ENCODE measurements at places on chromosomes 7 and 10.

DNA sequence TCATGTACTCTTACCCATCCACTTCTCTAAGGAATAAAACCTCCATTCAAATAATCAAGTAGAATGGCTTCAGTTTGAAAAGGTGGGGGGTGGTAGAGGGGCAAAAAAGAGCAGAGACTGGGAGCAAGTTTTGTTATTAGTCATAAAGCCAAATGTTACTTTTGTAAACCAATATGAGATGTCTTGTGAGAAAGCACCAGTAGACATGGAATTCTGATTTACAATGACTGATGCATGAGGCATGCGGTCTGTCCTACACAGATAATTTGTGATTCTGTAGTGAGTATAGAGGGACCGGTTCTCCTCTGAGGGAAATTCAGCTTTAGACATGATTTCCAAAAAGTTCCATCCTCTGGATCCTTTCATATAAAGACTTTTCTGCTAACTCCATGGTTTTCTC is 12.9 kb upstream of the ABCA13 start:
- DNase-seq: peak; percentile 45

DNA sequence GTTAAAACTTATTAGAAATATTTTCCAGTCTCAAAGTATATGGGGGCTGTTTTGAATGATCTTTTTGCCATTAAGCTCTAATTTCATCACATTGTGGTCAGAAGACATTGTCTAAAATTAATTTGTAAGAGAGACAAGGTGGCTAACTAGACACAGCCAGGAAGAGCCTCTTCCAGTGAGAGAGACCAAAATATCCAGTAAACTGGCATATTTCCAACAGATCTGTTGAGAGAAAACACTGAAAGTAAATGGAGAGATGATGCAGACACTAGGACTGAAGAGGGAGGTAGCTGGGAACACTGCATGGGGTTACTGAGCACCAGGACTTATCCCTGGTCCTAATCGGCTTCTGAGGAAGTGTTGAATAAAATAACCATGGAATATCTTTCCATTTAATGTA is 101.5 kb upstream of the TAS2R16 start:
- no peak for DNase-seq

DNA sequence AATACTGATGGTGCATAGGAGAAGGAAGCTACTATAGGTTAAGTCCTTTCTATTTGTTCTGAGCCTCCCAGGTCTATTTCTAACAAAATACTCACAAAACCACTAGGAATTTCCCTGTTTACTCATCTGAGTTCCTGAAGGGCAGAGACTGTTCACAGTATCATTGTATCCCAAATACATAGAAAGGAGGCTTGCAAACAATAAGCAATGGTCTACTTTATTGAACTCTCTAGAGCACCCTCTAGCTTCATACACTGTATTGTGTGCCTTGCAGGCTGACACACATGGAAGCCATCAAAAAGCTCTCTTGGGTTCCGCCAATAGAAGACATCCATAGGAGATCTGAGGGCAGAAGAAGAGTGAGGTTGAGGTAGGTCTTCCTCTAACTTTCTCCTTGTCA is 826.1 kb downstream of the GRM8 start:
- DNase-seq: no peak

- DNase-seq: no peak
Observed at GRCh38 chr10:45278860-45279498, 36.4 kb downstream of the OR13A1 start.

DNA sequence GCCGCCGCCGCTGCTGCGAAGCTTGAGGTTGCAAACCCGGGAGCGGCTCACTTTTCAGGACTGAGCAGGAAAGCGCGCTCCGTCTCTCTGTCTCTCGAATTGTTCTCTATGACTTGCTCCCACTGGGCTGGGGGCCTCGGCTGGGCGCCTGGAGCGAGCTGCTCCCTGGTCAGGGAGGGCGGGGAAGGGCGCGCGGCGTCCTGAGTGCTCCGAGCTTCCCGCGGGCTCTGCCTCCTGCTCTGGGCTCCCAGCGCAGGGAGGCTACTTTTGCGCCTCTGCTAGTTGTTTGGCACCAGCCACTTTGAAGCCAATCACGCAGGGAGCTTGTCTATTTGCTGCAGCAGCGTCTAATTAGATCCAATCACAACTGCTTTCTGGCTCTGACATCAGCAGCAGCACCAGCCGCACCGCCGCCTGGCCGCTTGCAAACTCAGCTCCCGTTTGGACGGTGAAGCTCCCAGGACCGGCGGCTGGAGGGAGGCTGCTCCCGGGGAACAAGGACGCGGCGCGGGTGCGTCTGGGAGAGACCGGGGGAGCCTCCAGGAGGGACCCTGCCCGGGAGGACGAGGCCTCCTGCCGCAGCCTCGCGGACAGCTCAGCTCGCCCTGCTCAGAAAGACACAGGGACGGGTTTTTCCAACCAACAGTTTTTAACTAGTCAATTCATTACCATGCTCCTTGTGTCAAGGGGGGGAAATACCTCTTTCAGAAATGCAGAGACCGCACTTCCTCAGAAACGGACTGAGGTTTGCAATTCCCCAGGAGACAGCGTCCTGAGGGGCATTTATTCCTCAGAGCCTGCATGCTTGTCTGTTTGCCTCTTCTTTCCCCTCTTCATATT is at the start of gene ADARB2:
Gene ADARB2, minus strand, starts transcription at position 304 of the 840 bp plus-strand sequence.
- peak; percentile 2 for DNase-seq

- DNase-seq: no peak
Observed at GRCh38 chr10:28548781-28549498, 16.0 kb downstream of the WAC start.

DNA sequence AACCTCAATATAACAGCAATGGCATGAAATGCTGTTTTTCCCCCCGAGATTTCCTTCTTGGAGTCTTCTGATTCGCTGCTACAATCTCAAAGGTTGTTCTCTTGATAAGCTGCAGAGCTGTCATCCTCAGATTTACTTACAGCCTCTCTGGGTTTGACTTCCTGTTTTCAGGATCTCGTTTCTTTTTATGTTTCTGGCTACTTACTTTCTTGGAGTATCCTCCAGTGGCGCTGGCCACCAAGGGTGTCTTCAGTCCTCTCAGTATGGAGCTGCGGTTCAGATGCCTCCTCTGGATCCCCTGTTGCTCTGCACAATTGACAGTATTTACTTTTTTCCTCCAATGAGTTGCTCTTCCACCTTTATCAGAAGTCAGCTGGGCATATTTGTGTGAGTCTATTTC is 152.0 kb upstream of the TMEM72 start:
- no peak for DNase-seq

GRCh38 chr10:97131181-97131628 is 54.6 kb downstream of the SLIT1 start:
- DNase-seq: no peak

DNA sequence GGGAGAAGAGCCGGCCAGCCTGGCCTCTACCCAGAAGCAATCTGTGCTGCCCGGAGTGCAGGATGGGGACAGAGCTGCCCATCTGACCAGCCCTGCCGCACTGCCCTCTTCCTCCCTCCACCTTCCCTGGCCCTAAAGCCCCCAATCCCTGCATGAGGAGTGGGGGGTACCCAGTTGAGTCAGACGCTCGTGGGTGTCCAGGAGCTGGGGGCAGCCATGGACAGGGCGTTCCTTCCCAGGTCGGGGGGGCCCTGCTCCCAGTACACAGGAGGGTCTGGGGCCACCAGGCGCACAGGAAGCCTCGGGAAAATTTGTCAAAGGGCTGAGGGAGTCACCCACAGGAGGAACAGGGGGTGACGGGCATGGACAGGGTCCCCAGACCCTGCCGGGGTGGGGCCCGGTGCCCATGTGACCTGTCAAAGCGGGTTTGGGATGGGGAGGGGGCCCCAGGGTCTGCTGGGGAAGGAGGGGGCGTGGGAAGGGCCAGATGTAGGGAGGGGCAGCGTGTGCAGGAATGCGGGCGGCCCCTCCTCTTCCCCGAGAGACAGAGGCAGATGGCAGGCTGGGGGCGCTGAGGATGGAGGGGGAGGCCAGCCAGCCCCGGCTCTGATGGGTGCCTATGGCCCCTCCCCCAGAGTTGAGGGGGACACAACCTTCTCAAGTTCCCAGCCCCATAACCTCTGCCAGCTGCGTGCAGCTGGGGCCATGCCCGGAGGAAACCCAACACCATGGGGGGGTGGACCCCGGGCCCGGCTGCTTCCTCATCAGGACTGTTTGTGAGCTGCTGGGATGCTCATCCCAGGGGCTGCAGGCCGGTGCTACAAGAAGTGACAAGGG is 21.5 kb upstream of the GRIFIN start:
- no peak for DNase-seq

DNA sequence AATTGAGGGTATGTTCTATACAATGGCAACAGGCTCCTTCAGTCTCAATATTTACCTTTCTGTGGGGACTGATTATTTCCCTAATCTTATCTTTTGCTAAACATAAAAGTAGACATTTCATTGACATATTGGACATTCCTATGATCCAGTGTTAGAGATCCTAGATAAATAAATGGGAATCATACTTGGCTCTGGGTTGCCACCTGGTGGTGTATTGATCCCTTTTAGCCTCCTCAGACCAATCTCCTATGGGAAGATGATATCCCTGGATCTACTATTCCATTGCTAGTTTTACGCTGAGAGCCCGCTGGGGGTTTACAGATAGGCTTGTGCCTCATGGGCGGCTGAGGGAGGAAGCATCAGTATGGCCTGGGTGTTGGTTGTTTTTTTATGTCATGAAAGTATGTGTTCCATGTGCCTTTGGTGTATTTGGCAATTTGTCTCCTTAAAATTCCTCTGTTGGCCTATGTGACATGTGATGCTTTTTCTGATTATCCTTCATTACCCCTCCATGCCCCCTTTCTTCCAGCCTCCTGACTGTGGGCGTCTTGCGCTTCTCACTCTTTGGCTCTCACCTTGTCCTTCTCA is 18.8 kb downstream of the CELF2 start:
- peak; percentile 6 for DNase-seq

GRCh38 chr10:29120216-29120615 is 168.7 kb upstream of the LYZL1 start:
- peak; percentile 66 for DNase-seq

DNA sequence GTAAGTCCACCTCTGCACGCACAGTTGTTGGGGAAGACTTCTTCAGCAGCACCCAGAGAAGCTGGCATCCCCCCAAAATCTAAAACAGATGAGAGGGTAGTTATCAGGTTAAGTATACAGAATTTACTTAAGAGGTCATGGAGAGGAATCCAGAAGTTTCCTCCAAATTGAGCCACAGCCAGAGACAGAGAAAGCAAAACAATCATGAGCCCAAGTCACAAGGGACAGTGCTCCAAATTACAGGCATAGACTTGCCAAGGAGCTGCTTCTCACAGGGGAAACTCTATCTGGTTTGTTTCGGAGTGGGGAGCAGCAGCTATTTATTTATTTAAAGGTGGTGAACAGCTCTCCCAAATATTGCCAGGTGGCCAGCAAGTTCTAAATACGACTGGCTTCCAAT is 308.4 kb downstream of the SKIDA1 start:
- DNase-seq: no peak

- no peak for DNase-seq
Observed at GRCh38 chr7:75938921-75939320, 24.0 kb downstream of the POR start.

DNA sequence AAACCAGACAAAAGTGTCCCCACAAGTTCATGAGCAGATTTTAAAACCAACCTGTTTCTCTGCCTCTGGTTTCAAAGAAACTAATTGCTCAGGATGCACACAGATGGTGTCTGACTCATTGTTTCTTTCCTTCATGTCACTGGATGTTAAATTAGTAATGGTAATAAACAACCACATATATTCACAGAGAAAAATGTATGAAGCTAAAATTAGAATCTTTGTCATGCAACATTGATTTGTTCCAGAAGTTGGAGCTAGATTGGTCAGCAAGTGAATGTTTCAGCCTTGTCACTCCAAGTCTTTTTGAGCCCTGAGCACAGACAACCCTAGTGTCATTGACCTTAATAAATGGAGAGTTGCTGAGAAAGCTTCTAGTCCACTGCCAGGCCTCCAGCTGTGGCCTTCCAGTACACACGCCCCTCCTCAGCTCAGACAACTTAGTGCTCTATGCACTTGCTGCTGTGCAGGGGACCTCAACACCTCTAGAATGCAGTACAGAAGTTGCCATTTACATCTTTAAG is 175.9 kb downstream of the CCDC71L start:
- DNase-seq: peak; percentile 58

DNA sequence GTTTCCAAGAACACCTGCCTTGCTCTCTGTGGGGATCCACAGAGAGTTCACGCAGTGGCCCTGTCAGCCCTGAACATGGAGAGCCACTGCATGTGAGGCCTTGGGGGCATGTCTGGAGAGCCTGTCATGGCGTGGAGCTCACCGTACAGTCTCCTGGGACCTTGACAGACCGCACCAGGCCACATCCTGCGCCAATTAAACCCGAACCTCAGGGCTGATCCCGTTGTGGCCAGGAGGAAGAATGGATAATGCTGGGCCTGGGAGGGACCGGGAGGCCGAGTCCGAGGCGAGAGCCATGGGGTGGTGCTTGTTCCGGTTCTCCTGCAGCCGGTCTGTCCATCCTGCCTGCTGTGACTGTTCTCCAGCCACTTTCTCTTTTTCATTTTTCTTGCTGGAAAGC is 68.7 kb downstream of the DNAJB6 start:
- no peak for DNase-seq

DNA sequence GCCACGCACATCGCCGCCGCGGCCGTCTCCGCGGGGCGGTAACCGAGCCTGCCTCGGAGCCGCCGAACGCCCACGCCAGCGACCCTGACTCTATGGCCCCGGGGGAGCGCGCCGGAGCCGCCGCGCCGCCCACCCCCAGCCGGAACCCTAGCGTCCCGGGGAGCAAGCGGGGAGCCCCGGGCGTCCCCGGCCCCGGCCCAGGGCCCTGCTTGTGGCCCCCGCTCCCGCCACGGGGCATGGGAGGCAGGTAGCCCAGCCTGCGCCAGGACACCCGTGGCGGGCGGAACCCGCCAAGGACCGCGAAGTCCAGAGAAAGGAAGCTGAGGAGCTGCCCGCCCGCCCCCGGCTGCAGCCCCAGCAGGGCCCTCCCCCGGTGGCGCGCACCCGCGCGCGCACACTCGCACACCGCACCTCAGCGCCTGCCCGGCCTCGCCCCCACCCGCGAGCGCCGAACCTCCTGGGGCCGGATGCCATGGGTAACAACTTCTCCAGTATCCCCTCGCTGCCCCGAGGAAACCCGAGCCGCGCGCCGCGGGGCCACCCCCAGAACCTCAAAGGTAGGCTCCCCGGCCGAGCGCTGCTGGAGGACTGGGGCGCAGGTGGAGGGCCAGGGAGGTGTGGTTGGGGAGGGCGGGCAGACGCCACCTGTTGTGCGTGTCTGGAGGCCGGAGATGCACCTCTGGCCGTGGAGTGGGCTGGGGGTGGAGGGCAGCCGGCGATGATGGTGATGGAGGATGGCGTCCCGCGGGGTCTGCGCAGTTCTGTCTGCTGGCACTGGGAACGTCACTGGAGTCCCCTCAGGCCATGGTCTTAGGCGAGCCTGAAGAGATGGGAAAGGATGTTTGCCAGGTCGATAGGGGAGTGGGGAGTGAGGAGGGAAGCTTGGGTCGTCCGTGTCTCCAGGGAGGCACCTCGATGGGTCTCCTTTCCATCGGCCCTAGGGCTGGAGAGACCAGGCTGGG is 692 bp downstream of the NEURL1 start:
- DNase-seq: no peak

DNA sequence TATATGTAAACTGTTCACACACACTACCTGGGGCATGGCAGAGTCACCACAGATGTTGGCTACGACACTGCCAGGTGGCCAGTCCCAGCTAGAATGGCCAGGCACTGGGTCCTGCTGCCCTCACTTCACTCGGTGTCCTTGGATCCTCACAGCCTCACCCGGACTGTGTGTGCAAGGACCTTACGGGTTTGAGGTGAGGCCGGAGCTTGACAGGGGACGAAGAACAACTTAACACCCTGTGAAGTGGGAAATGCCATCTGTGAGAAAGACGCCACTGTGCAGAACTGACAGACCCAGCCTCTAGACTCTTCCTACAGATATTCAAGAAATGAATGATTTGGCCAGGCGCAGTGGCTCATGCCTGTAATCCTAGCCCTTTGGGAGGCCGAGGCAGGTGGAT is 46.7 kb downstream of the KLRG2 start:
- no peak for DNase-seq

GRCh38 chr7:23235813-23236221 is 10.8 kb upstream of the GPNMB start:
- DNase-seq: no peak
